ENCODE measurements at places on chromosomes 11 and 22. TPM values are rescaled to one million over a fixed set of nuclear protein-coding genes. Genes with fewer than 3 reads are reported as not detected.

Gene RAB36
- 0.17 TPM for total RNA-seq

Gene FAM83F
- total RNA-seq: 3.2 TPM

Gene MAPK8IP2
- 0.30 TPM for total RNA-seq

Gene RAB39A
- total RNA-seq: not detected

GRCh38 chr22:42313804-42314581 is 43.5 kb upstream of the TCF20 start:
- DNase-seq: peak; percentile 69

DNA sequence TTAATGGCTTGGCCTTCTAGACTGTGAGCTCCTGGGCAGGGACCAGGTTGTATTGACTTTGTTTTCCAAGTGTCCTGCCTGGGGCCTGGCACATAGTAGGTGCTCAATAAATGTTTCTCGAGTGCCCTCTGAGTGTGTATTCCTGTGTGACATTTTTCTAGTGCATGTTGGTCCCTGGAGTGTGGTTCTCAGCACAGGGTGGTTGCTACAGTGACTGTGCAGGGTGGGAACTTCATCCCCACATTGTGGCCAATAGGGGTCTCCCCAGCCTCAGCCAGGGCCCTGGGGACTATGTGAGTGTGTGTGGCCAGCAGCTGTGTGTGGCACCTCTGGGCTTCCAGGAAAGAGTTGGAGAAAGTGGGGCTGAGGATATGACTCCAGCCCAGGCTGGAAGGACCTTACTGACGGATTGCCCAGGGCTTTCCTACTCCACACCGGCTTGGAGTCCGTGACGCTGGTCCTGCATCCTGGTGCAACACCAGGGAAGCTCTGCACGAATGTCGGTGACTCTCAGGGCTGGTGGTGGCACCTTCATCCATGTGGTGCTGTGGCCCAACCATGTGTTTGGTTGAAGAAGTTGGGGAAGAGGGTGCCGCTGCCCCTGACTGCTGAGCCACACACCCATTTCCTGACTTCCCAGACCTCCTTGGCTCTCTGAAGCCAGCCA is 9.0 kb upstream of the MARK2 start:
- DNase-seq: no peak

DNA sequence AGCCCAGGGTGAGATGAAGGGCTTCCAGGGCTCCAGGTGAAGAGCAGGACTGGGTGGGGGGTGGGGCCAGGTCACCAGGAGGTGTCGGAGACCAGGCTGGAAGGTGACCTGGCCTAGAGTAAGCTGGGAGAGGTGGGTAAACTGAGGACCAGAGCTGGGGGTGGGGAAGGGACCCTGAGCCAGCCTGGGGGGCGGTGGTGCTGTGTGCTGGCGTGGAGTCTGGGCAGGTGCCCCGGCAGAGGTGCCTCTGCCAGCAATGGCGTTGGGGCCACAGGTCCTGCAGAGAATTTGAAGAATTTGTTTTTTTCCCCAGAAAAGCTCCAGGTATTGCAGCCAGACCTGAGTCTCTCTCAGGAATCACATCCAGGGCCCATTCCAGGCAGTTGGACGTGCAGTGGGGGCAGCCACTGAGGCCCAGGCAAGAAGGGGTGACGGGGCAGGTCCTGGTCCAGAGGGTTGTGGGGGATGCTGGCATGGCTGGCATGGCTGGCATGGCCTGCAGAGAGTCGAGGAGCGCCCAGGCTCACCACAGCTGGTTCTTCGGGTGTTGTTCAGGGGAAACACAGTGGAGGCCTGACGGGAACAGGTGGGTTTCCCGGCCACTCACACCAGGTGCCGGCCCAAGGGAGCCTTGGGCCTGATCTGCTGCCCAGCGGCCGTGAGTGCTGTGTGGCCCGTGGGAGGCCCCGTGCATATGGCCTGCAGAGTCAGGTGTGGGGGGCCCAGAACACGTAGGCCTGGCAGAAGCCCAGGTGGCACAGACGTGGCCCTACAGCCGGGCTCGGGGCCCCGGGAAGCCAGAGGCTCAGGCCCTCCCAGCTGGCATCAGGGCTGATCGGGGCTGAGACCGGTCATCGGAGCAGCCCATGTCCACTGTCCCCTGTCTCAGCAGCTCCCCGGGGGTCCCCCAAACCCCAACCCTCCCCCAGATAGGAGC is 6.4 kb upstream of the MUC6 start:
- DNase-seq: no peak

- no peak for DNase-seq
Observed at GRCh38 chr11:11793073-11793472, 48.7 kb upstream of the USP47 start.

GRCh38 chr11:64743591-64744543 is at the start of gene RASGRP2:
RASGRP2 (minus strand) TSS chr11:64744142; CDS start chr11:64742866, 1,276 bp downstream.
- DNase-seq: peak; percentile 88

- peak; percentile 70 for DNase-seq
Observed at GRCh38 chr11:134050541-134051383, 18.1 kb upstream of the JAM3 start.

- DNase-seq: no peak
Observed at GRCh38 chr22:44797181-44797725, 44.9 kb downstream of the ARHGAP8 start.

GRCh38 chr11:30281476-30282288 is 41.2 kb upstream of the ARL14EP start:
- no peak for DNase-seq

GRCh38 chr22:22168190-22168940 is 76.2 kb upstream of the VPREB1 start:
- no peak for DNase-seq
